ENCODE measurements at places on chromosomes 1 and 21. TPM values are rescaled to one million over a fixed set of nuclear protein-coding genes. Genes with fewer than 3 reads are reported as not detected.

The HORMAD1 gene
- not detected for total RNA-seq

The ACKR1 gene
- total RNA-seq = not detected

The MNDA gene
- total RNA-seq = not detected

The SORT1 gene
- total RNA-seq = 0.33 TPM

The ARHGEF16 gene
- 0.17 TPM for total RNA-seq

The PTPN22 gene
- total RNA-seq = 43.9 TPM

The ZNF496 gene
- 10.6 TPM for total RNA-seq

The IL20 gene
- 0.31 TPM for total RNA-seq

The GPX7 gene
- total RNA-seq = 20.6 TPM

The TRAF3IP3 gene
- 107 TPM for total RNA-seq

The PDE4B gene
- total RNA-seq = 23.4 TPM

The POLR3GL gene
- total RNA-seq = 34.0 TPM

The IGSF9 gene
- total RNA-seq = not detected

The FLG2 gene
- not detected for total RNA-seq

The MCM3AP gene
- total RNA-seq = 89.8 TPM

The CKS1B gene
- total RNA-seq = 291 TPM

The CLEC20A gene
- not detected for total RNA-seq

The RAB7B gene
- not detected for total RNA-seq

The AMY1B gene
- not detected for total RNA-seq

The RGS7 gene
- total RNA-seq = not detected

The FCER1G gene
- total RNA-seq = 0.74 TPM

The CFAP74 gene
- not detected for total RNA-seq

The LCE1D gene
- not detected for total RNA-seq

The C1orf159 gene
- 14.9 TPM for total RNA-seq

The CHI3L1 gene
- total RNA-seq = 0.44 TPM

The ANXA9 gene
- total RNA-seq = not detected

The CRP gene
- total RNA-seq = not detected

The TNN gene
- total RNA-seq = not detected

The NES gene
- not detected for total RNA-seq

The RPTN gene
- total RNA-seq = not detected

The BNIPL gene
- 1.1 TPM for total RNA-seq

The FAM72C gene
- total RNA-seq = 43.4 TPM

The IFI16 gene
- total RNA-seq = 288 TPM
